Stimulated activated CD8-positive, alpha-beta memory T cell treated with anti-CD3 and anti-CD28 coated beads, Interleukin-2, amount 100 ng/mL, for 48 hours (primary cell): ENCODE measurements at places on chromosomes 2 and 18.

GRCh38 chr2:3420076-3420768, 40.7 kb downstream of the TRAPPC12 start:
- DNase-seq: no peak

DNA sequence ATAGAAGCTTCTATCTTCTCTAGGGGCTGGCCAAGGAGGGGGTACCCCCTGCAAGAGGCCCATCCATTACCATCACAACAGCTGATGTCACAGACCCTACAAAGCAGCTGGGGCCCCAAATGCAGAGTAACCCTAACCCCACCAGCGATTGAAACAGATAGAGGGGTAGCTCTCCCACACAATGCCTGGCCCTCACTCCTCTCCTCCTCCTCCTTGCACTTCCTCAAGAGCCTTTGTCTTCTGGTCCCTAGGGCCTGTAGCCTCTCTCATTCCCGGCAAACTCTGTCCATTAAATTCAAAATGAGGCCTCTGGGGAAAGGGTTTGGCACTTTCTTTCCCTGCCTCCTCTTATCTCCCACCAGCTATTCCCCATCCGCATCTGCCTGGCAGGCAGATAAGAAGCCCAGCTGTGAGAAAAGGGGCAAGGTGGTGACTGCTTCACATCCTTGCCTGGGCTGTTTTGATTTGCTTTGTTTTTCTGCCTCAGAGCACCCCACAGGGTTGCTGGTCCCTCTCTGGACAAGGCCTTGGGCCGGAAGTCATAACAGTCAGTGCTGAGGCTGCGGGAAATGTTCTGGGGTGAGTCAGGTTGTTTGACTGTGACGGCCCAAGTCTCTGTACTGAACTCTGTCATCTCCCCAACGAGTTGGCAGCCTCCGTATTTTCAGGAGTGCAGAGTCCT, 26.1 kb upstream of the CYP26B1 start:
- no peak for DNase-seq

DNA sequence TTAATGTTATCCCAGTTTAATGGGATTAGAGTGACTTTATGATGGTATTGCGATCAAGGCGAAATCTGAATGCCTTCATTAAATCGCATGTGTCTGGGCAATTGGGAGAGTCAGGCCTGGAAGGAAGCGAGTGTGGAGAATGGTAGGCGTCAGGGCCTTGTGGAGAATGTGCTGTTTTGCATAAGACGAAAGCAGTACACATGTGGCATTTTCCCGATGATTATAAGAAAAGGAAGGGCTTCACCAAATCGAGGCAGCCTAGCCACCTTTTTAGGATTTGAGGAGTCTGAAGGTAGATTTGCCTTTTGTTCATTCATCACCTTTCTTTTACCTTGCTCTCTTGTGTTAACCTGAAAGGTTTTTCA, 1.0 kb downstream of the ZNF532 start:
- DNase-seq: no peak

- peak; percentile 12 for DNase-seq
These were observed 19.2 kb upstream of the TANK start for GRCh38 chr2:161141033-161141432.

GRCh38 chr18:54112356-54112755, 112.1 kb downstream of the MBD2 start:
- no peak for DNase-seq

- no peak for DNase-seq
These were observed 12.6 kb downstream of the DHX57 start for GRCh38 chr2:38863061-38863695.

- DNase-seq: no peak
These were observed 24.4 kb downstream of the ZNF892 start for GRCh38 chr2:95231723-95232122.

GRCh38 chr2:178574789-178575188, 94.5 kb downstream of the PLEKHA3 start:
- no peak for DNase-seq

GRCh38 chr2:127324635-127325034, 30.7 kb upstream of the ERCC3 start:
- no peak for DNase-seq

- DNase-seq: no peak
These were observed 79.7 kb upstream of the APCDD1 start for GRCh38 chr18:10374636-10375293.

DNA sequence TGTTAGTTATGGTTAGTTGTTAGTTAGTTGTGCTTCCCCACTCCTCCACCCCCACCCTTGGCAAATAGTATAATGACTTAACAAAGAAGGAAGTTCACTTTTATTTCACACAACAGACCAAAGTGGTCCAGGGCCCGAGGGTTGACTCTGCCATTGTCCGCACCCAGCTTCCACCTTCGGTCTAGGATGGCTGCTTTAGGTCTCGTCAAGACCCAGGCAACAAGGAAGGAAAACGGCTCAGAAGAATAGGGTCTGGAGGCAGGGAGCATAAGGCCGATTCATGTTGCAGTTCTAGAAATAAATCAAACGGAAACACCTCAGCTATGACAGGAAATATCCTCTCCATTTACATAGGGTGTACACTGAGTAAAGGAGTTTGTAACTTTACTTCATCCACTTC, 206.0 kb upstream of the CXCR4 start:
- no peak for DNase-seq

DNA sequence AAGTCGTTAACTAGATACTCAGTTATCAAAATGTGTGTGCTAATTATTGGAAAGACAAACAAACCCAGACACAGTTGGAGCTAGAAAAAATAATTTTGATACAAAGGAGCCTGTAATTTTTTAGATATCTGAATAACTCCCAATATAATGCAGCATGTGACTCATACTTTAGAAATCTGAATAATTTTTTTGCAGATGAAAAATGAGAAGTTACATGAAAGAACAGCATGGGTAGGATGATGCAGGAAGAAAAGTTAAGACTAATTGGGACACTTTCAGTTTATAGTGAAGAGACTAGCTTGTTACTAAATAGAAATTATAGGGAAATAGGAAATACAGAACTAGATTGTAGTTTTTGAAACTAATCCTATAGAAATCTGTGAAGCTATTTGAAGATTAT, 945.8 kb downstream of the CBLN2 start:
- no peak for DNase-seq
